ENCODE measurements at places on chromosomes 7 and 10.
A peak's percentile ranks its signal among the peaks of the same experiment; 100 is the strongest.

GRCh38 chr10:93573924-93574323 lies 7.5 kb downstream of the FFAR4 start:
- no peak for ATAC-seq

DNA sequence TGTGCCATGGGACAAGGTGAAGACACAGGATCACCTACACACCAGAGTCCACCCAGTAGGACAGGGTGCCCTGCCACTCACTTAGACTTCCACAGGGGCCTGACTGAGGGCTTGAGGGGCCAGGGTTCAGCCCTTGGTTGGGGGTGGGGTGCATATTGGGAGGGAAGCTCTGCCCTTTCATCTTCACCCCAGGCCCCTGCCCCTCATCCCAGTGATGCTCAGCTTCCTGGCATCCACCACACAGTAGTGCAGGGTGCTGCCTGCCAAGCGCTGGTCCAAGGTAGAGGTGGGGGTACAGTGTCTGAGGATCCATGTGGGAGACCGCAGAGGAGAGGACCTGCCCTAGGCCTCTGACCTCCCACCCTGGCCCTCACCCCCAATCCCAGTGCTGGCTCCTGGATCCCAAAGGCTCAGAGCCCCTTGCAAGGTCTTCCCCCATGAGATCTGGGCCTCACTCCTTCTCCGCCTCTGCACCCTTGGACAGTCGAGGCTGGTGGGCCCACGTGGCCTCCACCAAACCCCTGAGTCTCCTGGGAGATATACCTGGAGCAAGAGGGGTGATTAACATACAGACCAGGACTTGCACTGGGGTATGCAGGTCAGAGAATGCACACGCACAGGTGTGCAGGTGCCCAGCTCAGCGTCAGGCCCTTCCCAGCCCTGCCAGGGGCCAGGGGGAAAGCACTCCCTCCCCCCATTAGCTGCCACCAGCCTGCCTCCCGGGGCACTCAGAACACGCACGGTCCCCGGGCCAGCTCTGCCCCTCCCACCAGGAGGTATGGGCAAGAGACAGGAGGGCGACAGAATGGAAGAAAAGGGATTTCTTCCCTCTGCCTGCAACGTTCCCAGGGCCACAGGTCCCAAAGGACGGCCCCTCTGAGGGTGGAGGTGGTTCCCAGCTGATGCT lies 8.6 kb upstream of the IRF5 start:
- no peak for ATAC-seq

DNA sequence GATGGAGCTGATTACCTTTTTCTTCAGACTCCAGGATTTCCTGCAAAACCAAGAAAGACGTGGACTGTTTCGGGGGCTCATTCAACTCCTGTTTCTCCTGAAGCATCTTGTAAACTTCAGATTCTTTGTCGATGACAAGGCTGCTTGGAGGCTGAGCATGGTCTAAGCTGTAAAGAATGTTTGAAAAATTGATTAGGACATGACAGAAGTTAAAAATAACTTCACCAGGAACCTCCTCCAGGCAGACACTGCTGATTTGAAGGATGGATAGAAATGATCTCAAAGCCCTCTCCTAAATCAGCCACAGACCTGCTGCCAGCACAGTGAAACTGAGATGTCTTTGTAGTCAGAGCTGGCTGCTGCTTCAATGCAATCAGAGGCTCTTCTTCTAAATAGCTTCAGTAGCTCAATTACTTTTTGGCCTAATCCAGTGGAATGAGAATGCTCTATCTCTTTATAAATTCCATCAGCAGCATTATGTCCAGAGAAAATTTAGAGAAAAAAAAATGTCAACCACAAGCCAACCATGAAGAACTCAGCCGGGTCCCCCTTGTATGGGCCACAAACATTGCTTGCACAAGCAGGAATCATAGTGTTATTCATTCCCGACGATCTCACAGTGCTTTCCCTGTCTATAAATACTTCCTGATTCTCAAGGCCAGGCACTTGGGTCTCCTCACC lies 43.5 kb downstream of the PDLIM1 start:
- ATAC-seq = no peak

DNA sequence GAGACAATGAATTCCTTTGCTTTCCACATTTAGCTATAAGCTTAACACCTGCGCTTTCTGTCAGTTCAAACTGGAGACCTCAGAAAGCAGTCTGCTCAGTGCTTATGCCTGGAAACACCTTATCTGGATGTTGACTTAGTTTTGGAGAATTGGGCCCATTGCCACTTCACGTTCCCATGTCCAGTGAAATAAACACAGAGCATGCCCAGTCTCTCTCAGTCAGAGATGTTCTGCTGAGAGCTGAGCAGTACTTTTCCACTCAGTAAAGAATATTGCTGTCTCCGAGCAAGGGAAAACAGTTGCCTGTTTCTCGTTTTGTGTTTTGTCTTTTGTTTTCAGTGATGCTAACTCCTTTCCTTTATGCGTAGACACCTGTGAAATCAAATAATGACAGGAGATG lies 83.2 kb upstream of the PRR15 start:
- ATAC-seq = no peak

DNA sequence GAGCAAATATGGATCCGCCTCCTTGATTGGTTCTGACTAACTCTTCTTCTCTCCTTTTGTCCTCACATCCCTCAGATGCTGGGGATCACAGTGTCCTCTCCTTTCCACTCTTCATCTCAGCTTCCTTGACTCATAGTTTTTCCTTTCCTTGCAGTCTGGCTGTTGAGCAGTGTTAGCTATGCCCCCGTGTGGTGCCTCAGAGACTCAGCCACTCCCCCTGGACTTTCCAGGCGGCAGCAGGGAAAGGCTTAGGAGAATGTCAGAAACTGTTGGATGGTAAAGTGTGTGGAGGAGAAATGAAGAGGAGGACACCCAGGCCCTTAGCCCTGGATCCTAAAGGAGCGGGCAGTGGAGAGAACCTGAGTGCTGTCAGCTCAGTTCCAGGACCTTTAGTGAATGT lies 267.5 kb downstream of the CELF2 start:
- ATAC-seq = no peak

DNA sequence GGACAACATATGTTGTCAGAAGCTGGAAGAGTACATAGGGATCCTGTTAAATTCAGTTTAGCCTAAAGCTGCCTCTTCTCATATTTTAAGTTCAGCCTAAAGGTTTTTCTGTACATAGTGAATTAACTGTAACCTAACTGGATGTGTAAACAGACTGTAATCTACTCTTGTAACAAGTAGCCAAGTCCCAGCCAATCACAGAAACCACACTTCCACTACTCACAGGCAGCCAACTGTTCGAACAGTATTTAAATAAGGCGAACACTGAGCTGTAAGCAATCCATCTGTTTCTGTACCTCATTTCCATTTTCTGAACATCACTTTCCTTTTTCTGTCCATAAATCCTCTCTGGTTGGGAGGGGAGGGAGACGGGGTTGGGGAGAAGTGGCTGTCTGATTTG lies 15.0 kb upstream of the STN1 start:
- no peak for ATAC-seq

GRCh38 chr7:29102558-29103151 lies 43.7 kb downstream of the CPVL start:
- no peak for ATAC-seq

DNA sequence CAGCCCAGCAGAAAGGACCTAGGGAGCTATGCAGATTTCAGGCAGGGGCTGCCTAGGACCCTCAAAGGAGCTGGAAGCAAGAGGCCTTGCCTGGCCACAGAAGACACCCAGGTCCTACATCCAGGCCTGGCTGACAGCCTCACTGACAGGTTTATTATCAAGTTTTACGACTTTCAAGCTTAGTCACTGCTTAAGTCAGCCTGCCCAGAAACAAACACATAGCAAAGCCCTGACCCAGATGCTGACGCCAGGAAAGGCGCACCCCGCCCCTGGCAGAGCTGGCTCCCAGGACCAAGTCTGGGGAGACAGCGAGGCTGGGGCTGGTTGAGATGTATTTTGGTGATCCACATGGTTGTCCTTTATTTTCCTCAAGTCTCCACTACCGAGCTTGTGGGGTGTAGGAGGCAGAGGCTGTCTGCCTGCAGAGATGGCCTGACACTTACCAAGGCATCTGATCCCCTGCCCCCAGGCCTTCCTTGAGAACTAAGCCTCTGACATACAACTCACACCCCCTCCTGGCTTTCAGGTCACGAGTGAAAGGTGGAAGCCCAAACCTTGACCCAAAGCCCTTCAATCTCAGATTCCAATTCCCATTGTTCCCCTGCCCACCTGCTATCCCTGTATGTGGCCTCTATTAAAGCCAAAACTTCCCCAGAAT lies 80.7 kb upstream of the EMX2 start:
- ATAC-seq = no peak

- ATAC-seq = peak; percentile 67
These were observed 96.3 kb upstream of the DDC start for GRCh38 chr7:50661345-50662040.

DNA sequence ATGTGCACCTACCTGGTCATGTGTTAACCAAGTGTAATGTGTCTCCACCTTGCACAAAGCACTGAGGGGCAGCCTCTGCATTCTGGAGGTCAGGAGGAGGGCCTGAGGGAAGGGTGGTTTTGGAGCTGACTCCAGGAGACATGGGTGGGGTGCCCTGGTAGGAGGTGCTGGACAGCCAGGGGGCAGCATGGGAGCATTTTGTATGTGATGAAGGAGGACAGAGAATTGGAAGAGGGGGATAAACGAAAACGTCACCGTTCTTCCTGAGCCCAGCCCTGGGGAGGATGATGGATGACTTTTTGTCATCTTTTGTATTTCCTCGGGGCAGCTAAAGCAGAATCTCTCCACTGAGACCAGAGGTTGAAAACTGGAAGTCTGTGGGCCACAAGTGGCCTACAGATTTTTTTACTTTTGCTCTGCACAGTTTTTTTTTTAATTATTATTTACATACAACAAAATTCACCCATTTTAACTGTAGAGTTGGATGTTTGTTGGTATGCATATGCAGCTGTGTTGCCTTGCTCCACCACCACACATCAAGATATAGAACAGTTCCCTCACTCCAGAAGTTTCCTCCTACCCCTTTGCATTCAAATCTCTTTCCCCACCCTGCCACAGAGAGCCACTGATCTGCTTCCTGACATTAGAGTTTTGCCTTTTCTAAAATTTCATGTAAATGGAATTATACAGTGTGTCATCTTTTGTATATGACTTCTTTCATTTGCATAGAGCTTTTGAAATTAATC lies 242.5 kb downstream of the VTI1A start:
- no peak for ATAC-seq

GRCh38 chr7:151798851-151799448 lies 78.0 kb downstream of the PRKAG2 start:
- ATAC-seq = no peak

- ATAC-seq = no peak
These were observed 1.8 kb downstream of the GRK5 start for GRCh38 chr10:119209035-119209735.

DNA sequence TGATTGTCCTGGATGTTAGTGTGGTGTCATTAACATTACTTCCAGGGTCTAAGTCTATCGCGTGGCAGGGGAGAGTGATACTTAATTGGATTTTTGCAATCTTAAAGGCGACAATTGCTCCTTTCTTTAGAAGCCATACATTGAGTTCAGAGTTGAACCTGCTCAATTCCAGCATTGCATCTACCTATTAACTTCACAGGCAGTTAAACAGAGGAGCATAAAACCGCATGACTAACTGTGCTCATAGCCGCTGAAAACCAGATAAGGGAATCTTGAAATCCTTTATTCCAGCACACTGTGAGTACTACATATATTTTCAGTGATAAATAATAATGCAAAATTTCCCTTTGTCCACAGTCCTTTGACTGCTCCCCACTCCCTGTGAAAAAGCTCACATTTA lies 255.3 kb downstream of the STK31 start:
- ATAC-seq = no peak

DNA sequence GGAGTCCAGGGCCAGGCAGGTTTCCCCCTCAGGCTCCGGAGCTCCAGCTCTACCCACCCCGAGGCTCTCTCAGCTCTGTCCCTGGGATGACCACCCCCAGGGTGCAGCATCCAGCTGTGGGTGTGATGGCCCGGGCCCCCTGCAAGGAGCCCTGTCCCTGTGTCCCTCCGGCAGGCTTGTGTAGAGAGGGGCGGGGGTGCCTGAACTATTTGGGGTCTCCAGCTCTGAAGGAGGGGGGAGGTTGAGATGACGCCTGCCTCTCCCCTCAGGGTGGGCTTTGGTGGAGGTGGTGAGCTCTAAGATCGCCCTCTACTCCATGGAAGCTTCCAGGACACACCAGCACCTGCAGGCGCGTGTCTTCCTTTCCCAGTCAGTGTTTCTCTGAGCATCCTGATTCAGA lies 39.4 kb downstream of the ADRA2A start:
- no peak for ATAC-seq

DNA sequence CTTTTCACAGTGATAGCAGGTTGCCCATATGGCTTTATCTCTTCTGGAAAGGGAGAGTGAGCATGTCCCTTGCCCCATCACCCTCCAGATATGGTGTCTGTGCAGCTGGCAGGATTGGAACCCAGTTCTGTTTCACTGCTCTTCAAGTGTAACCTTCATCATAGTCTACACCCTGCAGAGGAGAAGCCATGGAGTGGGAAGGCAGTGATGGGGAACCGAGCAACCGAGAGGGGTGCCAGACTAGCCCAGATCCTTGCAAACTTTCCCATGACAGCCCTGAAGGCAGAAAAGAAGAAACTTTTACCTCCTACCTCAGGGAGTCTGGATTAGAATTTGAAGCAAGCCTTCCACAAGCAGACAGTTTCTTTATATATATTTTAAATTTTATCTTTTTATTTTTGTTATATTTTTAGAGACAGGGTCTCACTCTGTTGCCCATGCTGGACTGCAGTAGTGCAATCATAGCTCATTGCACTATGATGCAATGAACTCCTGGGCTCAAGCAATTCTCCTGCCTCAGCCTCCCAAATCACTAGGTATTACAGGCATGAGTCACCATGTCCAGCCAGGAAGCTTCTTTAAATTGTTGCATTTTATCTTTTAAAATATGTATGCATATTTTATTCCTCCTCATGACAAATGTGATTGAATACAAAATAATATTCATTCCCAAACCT lies 133.3 kb downstream of the KCNMA1 start:
- ATAC-seq = no peak

DNA sequence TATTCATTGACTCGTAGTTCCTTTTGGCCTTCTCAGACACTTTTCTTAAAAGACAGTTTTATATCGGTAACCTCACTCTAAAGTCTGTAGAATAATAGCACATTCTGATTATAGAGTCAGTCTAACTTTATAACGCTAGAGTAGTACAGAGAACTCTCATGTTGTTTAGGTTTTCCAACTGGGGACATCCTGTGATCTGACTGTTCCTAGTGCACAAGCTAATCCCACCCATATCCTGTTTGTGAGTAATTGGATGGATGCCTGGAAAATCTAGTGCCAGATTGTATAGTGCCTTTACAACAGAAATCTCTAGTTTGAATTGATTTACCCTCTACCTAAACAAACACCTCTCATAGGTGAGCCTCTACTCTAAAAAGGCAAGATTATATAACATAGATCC lies 107.4 kb downstream of the ZEB1 start:
- no peak for ATAC-seq

GRCh38 chr7:97671571-97671970 lies 60.3 kb upstream of the TAC1 start:
- no peak for ATAC-seq

GRCh38 chr10:121033366-121033765 lies 182.2 kb downstream of the WDR11 start:
- no peak for ATAC-seq

DNA sequence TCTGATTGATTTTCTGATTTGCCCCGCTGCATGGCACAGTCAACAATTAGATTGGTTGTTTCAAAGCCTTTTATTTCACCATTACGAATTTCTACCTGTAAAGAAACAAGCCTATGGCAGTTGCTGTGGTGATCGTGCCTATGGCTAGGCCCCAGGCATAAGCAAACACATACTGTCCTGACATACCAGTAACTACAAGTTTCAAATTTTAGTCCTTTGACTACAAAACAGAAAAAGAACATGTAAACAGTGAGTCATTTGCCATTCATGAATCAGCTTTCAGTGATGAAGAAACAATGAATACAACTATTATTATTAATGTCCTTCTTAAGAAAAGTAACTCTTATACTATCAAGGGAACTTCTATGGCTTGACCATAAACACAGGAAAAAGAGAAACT lies 168.0 kb upstream of the LRRN3 start:
- no peak for ATAC-seq
